Femur (tissue), 1 donor: ENCODE measurements at places on chromosomes 7 and 10.
A peak's percentile ranks its signal among the peaks of the same experiment; 100 is the strongest.

DNA sequence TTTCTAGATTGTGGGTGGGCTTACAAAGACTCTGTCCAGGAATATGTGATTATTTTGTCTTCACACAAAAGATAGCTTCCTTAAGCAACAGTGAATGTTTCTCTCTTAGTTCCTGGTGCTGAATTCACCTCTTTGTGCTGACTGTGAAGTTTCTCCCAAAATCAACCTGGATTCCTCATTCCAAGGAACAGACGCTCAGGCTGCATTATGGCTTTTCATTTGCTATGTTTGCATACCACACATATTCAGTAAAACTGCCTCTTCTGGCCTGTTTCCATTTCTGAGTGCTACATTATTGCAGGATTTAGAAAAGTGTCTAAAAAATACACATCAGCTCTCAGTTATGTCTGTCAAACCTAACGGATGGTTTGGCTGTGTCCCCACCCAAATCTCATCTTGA, 21.5 kb downstream of the MACROH2A2 start:
- no peak for DNase-seq

DNA sequence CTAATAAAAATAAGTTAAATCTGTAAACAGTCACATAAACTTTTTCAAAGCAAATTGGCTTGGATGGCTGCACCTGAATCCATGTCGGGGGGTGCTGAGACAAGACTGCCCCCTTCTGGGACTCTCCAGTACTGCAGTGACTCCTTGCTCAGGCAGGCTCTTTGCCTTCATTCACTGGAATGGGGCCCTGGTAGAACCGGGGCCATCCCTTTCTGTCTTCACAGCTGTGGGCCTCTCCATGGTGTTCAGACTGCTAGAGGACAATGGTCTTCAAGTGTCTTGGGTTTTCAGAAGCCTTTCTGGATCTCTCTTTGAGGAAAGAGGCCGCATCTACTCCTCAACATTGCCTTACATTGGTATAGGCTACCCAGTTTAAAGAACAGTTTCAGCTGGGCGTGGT, 16.1 kb upstream of the IMPDH1 start:
- peak; percentile 65 for DNase-seq

- DNase-seq, result no peak
Measured at GRCh38 chr7:7479275-7479805, 56.3 kb downstream of the COL28A1 start.

DNA sequence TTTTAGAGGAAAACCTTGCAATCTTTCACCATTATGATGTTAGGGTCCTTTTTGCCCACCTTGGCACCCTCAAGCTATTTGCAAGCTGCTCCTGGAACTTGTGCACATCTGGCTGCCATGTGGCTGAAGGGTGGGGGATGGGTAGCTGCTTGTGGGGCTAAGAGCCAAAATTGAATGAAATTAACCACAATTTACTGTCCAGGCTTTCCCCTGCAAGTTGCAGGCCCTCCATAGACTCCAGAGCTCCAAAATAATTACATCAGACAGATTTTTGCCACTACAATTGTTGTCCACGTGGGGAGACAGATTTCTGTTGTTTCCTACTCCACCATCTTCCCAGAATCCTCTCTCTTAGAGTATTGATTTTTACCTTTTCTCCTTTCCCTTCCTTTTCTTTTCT, 19.1 kb downstream of the PI4K2A start:
- no peak for DNase-seq

GRCh38 chr7:30146127-30146612, 11.4 kb downstream of the MTURN start:
- DNase-seq, result no peak

DNA sequence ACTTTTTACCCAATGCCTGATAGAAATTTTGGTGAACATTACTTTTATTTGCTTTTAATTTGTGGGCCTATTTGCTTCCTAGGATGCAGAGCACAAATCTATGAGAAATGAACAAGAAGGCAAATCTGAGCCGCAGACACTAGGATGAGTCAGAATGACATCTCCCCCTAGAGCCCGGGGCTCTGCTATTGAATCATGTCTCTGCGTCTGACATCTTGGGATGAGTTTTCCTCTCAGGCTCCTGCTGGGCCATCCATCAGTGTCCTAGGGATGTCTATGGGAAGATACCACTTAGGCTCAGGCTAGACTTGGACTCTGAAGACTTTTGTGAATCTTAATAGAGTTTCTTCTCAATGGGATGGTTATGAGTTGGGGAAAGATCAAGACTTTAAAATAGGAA, 157.3 kb upstream of the MTPN start:
- no peak for DNase-seq

DNA sequence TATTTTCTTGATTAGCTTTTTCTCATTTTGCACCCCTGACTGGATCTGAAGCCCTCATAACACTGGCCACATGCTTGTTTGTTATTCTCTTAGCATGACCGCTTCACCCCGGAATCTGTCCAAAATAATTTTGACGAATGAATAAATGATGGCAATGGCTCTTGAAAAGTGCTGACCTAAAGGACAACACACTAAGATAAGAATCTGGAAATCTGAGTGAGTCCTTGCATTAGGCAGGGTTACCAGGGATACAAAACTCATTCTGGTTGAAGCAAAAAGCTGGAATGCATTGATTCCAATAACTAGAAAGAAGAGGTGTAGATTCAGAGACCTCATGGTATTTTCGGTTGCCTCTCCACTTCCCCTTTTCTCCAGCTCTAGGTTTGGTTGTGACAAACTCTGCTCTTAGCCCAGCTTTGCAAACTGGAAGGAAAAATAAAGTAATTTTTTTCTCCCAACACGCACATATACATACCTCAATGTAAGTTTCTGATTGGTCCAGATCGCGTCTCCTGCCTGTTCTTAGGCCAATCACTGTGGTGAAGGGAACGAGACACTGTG, 157.4 kb downstream of the SKIDA1 start:
- no peak for DNase-seq

- no peak for DNase-seq
Measured at GRCh38 chr10:69958556-69958902, 94.1 kb upstream of the MACROH2A2 start.

DNA sequence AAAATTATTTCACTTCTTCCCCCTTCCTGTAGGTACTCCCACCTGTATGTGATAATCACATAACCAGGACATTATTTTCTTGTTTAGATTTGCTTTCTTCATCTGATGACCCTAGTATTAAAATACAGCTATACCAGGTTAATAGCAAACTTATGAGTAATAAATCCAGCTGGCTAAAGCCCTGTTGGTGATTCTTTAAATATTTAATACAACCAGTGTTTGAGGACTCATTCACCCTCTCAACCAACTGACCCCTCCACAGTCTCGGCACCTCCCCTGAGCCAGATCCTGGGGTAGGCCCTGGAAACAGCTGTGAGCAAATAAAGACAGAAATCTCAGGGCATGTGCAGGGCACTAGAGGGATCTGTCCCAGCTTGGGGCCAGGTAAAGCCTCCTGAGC, 58.5 kb downstream of the BLNK start:
- DNase-seq, result no peak

GRCh38 chr10:4034907-4035598, 250.0 kb upstream of the KLF6 start:
- no peak for DNase-seq

DNA sequence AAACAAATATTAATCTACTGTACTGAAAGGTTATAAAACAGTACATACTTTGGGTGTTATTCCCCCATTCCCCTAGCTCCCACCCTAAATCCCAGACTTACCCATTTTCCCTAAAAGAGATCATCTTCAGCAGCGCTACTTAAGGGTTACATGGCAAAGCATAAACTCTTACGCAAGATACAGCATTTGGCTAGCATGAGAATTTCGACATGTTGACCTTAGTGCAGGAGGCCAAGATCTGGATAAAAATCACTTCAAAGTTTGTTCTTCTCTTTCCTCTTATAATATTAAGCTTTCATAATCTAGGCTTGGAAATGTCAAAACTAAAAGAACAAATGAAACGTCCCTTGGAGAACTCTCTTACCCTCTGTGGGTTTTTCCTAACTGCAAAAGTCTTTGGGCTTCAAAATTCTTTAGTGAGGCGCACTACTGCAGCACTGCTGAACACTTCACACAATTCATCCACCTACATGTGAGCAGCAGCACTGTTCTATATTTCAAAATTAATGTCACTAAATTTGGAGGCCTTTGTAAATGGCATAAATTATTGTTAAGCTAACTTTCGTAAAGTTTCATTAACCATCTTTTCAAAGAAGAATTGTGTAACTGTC, 59.5 kb upstream of the PDLIM1 start:
- no peak for DNase-seq

- no peak for DNase-seq
Measured at GRCh38 chr10:132604686-132605085, 67.1 kb downstream of the INPP5A start.

DNA sequence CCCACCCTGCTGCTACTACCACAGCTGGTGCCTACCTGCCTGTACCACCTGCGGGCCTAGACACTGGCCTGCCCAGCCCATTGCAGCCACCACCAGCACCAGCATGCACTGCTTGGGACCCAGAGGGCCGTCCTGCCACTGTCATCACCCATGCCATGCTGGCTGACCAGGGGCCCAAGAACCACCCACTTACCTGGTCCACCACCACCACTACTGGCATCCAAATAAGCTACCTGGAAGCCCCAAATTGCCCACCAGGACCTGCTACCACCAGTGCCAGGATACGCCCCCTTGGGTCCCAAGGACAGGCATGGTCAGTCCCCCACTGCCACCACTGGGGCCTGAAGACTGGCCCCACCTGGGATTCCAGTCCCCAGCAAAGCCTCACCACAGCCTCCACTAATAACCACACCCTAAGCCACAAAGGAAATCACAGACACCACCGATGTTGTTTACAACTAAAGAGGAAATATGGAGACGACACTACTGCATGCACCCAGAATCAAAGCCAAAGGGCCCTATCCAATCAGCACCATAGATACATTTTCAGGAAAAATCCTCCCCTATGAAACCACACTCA, 70.5 kb upstream of the DIP2C start:
- no peak for DNase-seq

GRCh38 chr10:4849042-4849402, 23.0 kb downstream of the AKR1E2 start:
- DNase-seq, result no peak

GRCh38 chr10:14089556-14090292, 241.0 kb downstream of the FRMD4A start:
- no peak for DNase-seq

GRCh38 chr10:74521526-74521925, 304.9 kb upstream of the KAT6B start:
- no peak for DNase-seq

GRCh38 chr10:130857631-130858295, 453.8 kb downstream of the TCERG1L start:
- DNase-seq, result no peak

GRCh38 chr7:82729172-82730030, 285.8 kb upstream of the CACNA2D1 start:
- DNase-seq, result no peak

DNA sequence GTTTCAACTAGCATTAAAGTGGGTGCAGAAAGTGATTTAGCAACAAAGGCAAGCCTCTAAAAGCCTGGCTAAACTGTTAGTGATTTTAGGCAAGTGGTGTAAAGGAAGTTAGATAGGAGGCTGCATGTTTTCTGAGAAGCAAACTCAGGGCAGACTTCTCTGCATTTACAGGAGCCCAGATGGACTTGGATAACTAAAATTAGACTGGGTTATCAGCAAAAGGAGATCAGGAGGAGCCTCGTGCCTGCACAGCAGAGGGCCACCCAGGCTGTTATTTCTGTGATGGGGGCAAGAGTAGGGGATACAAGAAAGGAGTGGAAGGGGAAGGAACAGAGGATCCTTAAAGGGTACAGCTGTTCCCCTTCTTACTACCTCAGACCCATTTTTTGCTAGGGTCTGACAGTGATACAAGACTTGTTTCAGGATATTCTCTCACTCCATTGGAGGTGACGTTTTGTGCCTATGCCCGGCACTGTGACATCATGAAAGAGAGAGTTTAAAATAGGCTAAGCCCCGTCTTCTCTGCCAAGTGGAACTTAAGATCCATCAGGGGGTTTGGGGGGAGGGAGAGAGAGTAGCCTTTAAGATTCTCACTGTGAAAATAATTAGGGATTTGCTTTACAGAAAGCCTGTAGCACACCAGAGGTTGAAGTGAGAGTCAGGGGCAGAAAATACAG, 49.6 kb upstream of the PDCD4 start:
- no peak for DNase-seq

DNA sequence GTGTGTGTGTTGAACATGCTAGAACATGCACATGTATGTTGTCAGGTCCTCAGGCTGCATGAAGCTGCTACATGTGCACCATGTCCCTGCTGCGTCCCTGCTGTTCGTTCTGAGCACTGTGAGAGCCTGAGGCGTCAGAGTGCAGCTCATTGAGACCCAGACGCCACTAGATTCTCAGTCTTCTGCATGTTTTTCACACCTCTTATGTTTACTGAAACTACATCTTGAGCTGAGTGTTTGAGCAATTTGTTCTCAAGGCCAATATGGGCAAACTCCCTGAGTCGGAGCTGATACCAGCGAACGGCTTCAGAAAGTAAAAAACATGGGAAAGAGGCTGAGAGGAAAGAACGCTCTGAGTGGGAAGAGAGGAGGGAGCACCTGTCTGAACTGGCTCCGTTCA, 350.4 kb downstream of the PAXIP1 start:
- no peak for DNase-seq

DNA sequence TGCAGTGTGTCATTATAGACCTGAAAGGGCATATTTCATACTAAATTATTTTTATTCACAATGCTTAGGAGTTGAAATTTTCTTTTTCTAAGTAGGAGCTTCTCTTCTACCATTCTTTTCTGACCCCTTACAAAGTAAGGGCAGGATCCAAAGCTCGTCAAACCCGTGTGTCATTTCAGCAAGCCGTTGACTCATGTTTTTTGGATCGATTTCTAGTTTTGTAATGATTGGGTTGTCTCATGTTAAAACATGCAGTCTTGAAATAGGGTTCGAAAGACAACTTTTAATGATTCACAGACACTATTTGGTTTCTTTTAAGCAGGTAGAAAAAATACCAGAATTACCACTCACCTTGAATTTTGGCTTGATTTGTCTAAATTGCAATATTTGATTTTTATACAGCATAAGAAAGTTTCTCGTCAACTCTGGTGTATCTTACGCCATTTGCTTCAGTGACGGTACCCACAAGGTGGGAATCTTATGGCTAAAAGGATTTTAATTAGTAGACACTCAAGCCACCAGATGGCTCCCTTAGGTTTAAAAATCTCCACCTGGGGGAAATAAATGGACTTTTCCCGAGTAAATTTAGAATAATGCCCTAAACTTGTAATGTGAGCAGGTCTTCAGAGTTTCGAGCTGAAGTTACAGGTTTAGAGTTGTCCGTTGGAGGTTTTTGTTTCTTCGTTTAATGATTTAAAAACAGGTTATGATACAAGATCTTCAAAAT, 283.4 kb downstream of the CCDC3 start:
- no peak for DNase-seq

- no peak for DNase-seq
Measured at GRCh38 chr10:10533437-10533836, 484.2 kb upstream of the CELF2 start.

- DNase-seq, result no peak
Measured at GRCh38 chr7:120665068-120665467, 192.9 kb downstream of the TSPAN12 start.
